ENCODE measurements at places on chromosomes 1 and 21.

GRCh38 chr1:147050654-147051053 is 112.5 kb downstream of the NBPF12 start:
- no peak overlapping the region for H3K27ac ChIP-seq
- H3K4me3 ChIP-seq: no peak overlapping the region
- no peaks in the 10 kb centered on the region for H3K27me3 ChIP-seq
- H3K36me3 ChIP-seq: no peaks in the 10 kb centered on the region
- DNase-seq: no peak
- no peaks in the 10 kb centered on the region for H3K4me1 ChIP-seq

GRCh38 chr1:107934578-107934977 is 30.4 kb downstream of the VAV3 start:
- no peak overlapping the region for H3K4me3 ChIP-seq
- H3K27ac ChIP-seq: no peak overlapping the region
- H3K4me1 ChIP-seq: peaks cover 9% of the 10 kb centered on the region
- no peaks in the 10 kb centered on the region for H3K27me3 ChIP-seq
- H3K36me3 ChIP-seq: no peaks in the 10 kb centered on the region
- no peak for DNase-seq

DNA sequence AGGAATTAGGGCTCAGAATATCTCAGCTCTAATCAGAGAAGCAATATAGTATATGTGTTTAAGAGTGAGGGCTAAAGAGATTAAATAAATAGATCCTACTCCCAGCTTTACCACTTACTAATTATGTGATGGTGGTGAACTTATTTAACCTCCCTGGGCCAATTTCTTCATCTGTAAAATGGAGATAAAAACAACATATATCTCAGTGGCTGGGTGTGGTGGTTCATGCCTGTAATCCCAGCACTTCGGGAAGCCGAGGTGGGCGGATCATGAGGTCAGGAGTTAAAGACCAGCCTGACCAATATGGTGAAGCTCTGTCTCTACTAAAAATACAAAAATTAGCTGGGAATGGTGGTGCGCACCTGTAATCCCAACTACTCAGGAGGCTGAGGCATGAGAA is 135.2 kb downstream of the SLC44A5 start:
- no peaks in the 10 kb centered on the region for H3K36me3 ChIP-seq
- H3K4me1 ChIP-seq: no peaks in the 10 kb centered on the region
- H3K27ac ChIP-seq: no peak overlapping the region
- DNase-seq: no peak
- no peak overlapping the region for H3K4me3 ChIP-seq

- DNase-seq: peak; percentile 10
- no peaks in the 10 kb centered on the region for H3K36me3 ChIP-seq
- H3K4me3 ChIP-seq: no peak overlapping the region
- H3K27me3 ChIP-seq: no peaks in the 10 kb centered on the region
Measured at GRCh38 chr1:92922356-92923035, 38.8 kb downstream of the DIPK1A start.

DNA sequence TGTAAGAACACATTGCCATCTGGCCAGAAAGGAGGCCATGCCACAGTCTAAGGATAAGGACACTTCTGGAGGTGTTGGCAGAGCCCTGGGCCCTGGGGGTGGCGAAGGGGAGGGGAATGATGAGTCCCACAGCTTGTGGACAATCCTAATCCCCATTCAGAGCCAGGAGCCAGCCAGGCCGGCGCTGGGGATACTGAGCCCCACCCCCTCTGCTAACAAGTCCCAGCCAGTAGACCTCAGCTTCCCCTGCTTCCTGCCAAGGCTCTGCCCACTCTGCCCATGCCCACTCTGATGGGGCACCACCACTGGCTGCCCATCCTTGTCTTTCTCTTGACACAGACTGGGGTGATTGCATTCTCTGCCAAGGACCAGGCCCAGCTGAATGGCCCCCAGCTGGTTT is 71.9 kb downstream of the NAV1 start:
- H3K4me3 ChIP-seq: no peak overlapping the region
- DNase-seq: peak; percentile 43
- no peaks in the 10 kb centered on the region for H3K36me3 ChIP-seq
- no peaks in the 10 kb centered on the region for H3K27me3 ChIP-seq
- H3K4me1 ChIP-seq: peaks cover 17% of the 10 kb centered on the region
- H3K27ac ChIP-seq: no peak overlapping the region

GRCh38 chr1:45200906-45201500 is 5.4 kb downstream of the ZSWIM5 start:
- no peaks in the 10 kb centered on the region for H3K36me3 ChIP-seq
- H3K27ac ChIP-seq: no peak overlapping the region
- no peaks in the 10 kb centered on the region for H3K4me1 ChIP-seq
- no peak overlapping the region for H3K4me3 ChIP-seq
- H3K27me3 ChIP-seq: no peaks in the 10 kb centered on the region

DNA sequence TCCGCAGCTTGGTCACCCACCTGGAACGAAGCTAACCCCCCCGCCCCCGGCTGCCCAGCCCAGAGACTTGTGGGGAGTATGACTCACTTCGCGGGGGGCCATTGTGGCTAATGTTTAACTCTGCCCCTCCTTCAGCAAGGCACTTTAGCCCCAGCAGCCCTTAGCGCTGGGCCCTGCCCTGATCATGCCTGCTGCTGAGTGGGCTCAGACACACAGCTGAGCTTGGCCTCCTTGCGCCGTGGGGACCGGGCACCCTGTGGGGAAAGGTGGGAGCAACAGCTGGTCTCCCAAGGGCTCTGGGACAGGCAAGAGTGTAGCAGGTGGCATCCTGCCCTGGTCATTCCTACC is 6.3 kb upstream of the LAD1 start:
- no peak overlapping the region for H3K27ac ChIP-seq
- H3K4me3 ChIP-seq: no peak overlapping the region
- no peaks in the 10 kb centered on the region for H3K4me1 ChIP-seq

- no peak for DNase-seq
- H3K36me3 ChIP-seq: no peaks in the 10 kb centered on the region
- no peak overlapping the region for H3K4me3 ChIP-seq
- no peak overlapping the region for H3K27ac ChIP-seq
- no peaks in the 10 kb centered on the region for H3K4me1 ChIP-seq
Measured at GRCh38 chr1:69952676-69953075, 252.7 kb downstream of the LRRC40 start.

GRCh38 chr1:25566730-25567341 is 23.4 kb downstream of the LDLRAP1 start:
- H3K27ac ChIP-seq: no peak overlapping the region
- no peaks in the 10 kb centered on the region for H3K4me1 ChIP-seq
- no peak overlapping the region for H3K4me3 ChIP-seq
- no peak for DNase-seq

DNA sequence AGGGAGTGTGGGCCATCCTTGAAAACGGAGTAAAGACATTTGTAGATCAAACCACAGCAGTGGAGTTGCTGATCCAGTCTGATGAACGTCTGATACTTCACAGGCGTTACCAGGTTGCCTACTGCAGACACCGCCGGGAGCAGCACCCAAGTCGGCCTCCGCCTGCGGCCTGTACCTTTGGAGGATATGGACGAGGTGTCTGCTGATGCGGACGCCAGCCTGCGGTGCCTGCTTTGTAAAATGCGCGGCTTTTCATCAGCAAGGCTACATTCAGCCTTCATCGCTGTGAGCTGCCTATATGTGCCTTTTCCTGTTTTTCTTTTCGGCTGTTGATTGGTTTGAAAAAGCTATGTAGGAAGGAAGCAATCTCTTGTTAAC is 16.0 kb downstream of the SLX9 start:
- no peaks in the 10 kb centered on the region for H3K4me1 ChIP-seq
- no peak for DNase-seq
- no peak overlapping the region for H3K4me3 ChIP-seq
- no peaks in the 10 kb centered on the region for H3K36me3 ChIP-seq
- H3K27me3 ChIP-seq: no peaks in the 10 kb centered on the region

DNA sequence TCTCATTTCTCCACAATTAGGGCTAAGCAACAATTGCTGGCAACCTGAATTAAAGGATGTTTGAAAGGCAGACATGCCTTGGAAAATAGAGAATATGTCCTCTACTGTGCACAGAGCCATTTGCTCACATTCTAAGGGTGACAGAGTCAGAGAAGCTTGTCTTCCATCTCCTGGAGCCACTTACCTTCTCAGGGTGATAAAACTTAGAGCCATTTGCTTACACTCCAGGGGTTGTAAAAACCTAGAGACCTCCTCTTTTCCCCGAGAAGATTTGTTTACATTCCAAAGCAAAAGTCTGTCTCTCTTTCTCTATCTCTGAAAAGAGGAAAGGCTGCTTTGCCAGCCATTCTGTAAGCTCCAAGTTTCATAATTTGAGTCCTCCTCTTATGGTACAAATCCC is 61.3 kb downstream of the LBR start:
- H3K4me1 ChIP-seq: no peaks in the 10 kb centered on the region
- no peak overlapping the region for H3K4me3 ChIP-seq
- H3K36me3 ChIP-seq: no peaks in the 10 kb centered on the region
- DNase-seq: no peak

DNA sequence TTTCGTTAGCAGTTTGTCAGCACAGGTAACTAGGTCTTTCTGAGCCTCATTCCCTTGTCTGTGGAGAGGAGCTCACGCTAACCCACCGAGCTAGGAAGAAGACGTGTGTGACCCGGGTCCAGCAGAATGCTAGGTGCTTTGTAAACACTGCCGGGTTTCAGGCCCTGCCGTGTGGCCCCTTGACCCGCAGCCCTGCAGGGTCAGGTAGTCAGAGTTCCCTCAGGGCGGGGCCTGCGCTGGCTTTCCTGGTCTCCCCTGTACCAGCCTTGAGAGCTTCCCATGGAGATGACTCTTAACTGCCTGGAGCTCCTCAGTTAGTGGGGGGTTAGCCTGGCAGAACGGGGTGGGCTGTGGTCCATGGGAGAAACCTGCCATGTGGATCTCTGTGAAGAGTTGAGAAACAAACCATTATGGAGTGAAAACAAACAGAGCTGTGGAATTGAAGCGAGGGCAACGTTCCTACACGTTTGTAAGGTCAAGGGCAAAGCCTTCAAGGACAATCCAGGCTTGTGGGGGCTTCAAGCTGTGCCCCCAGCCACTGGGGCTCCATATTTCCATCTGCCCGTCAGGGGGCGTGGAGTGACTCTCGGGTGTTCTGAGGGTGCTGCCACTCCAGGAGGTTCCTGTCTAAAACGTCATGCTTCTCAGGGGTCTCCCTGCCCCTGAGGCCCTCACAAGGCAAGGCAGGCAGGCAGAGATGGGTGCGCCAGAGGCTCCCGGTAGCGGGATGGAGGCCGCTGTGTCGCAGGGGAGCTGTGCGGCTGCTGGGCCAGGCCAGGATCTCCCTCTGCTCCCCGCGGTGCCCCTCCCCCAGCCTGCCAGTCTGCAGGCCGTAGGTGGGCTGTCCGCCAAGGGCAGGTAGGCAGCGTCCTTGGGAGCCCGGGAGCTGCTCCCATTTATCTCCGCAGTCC is 23.8 kb downstream of the LHX4 start:
- H3K36me3 ChIP-seq: no peaks in the 10 kb centered on the region
- no peak overlapping the region for H3K27ac ChIP-seq
- no peaks in the 10 kb centered on the region for H3K4me1 ChIP-seq
- no peaks in the 10 kb centered on the region for H3K27me3 ChIP-seq

DNA sequence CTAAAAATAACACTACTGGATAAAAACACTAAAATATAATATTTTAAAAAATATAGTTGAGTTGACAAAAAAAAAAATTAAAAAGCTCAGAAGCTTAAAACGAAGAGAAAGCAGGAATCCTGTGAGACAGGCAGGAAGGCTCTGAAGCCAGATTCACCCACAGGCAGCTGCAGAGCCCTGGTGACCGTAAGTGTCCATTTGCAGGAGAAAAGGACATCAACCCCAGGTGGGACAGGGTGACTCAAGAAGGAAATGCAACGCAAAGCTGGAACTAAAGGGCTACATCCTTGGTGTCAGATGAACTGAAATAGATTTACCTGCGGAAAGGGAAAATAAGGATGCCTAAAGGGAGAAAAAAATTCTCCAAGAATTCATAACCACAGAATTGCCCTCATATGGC is 46.8 kb downstream of the USP24 start:
- H3K27me3 ChIP-seq: no peaks in the 10 kb centered on the region
- no peak overlapping the region for H3K4me3 ChIP-seq
- peaks cover 22% of the 10 kb centered on the region for H3K36me3 ChIP-seq

- H3K27me3 ChIP-seq: no peaks in the 10 kb centered on the region
- H3K36me3 ChIP-seq: no peaks in the 10 kb centered on the region
- DNase-seq: no peak
- H3K27ac ChIP-seq: no peak overlapping the region
- peaks cover 8% of the 10 kb centered on the region for H3K4me1 ChIP-seq
- no peak overlapping the region for H3K4me3 ChIP-seq
Measured at GRCh38 chr1:24822887-24823286, 77.6 kb downstream of the CLIC4 start.

DNA sequence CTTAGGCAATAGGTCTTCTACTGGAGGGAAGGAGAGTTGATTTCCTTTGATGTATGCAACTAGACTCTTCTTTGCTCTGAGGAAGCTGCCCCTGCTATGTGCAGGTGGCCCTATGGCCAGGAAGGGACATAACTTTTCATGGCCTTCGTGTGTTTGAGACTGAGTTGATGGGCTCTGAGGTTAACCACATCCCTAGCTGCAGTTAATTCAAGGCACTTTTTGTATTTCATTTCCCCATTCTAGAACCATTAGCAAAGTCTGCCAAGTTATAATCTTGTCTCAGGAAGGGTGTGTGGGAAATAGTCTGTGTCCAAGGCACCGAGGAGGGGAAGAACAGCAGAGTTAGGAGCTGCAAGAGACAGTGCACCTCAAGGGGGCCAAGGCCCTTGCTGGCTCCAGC is 2.5 kb downstream of the FCRL4 start:
- no peaks in the 10 kb centered on the region for H3K36me3 ChIP-seq
- H3K4me3 ChIP-seq: no peak overlapping the region
- no peak overlapping the region for H3K27ac ChIP-seq
- no peaks in the 10 kb centered on the region for H3K27me3 ChIP-seq
- no peak for DNase-seq
